Caki2 (cell line): ENCODE measurements at places on chromosomes 12 and 14.

DNA sequence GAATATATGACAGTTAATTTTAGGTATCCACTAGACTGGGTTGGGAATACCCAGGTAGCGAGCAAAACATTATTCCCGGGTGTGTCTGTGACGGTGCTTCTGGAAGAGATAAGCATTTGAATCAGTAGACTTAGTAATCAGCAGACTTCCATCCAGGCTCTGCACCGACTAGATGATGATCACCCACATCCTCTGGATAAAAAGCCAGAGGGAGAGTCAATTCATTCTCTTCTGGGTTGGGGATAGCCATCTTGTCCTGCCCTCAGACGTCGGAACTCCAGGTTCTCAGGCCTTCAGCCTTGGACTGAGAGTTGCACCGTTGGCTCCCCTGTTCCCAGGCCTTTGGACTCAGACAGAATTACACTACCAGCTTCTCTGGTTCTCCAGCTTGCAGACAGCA, 168.0 kb downstream of the PHLDA1 start:
- no peak for DNase-seq

DNA sequence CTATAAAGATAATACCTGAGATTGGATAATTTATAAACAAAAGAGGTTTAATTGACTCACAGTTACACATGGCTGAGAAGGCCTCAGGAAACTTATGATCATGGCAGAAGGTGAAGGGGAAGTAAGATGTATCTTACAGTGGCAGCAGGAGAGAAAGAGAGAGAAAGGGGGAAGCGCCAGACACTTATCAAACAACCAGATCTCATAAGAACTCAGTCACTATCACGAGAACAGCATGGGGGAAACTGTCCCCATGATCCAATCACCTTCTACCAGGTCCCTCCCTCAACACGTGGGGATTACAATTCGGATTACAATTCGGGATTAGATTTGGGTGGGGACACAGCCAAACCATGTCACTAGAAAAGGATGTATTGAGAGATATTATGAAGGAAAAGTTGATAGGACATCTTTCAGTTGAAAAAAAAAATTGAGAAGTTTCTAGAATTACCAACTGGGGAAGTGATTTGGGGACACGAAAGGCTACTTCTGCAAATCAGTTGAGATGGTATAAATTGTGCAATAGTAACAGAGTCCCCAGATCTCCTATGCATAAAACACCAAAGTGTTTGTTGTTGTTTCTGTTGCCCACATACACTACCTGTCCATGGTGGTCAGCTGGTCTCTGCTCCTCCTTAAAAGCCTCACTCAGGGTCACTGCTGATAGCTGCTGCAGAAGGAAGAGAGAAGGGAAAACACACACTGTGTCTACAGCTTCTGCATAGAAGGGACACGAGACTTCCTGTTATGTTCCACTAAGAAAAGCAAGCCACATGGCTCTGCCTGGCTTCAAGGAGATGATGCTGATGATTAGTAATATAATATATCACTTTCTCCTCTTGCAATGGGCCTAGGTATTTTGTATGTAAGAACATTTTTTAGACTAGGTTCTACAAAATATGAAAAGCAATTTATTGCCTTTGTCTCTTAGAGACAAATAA, 465.5 kb downstream of the PDZRN4 start:
- no peak for DNase-seq

- no peak for DNase-seq
Measured at GRCh38 chr14:32648434-32648833, 290.2 kb upstream of the NPAS3 start.

DNA sequence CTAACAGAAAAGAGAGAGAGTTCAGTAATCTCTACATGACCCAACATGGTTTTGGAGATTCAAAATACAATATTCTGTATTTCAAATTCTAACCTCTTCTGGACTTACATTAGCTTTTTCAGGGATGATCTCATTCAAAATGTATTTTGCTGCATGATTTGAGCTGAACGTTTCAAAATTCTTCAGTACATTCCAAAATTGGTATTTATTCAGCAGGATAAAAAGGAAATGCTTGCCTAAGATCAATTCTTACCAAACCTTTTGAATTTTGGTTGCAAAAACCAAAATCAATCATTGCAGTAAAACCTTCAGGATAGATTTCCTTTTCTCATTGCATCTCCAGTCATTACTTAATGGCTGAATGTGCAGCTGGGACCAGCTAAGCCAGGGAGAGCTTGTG, 1761.3 kb upstream of the SEL1L start:
- no peak for DNase-seq

GRCh38 chr12:71478270-71478669, 38.7 kb downstream of the LGR5 start:
- DNase-seq, result no peak

DNA sequence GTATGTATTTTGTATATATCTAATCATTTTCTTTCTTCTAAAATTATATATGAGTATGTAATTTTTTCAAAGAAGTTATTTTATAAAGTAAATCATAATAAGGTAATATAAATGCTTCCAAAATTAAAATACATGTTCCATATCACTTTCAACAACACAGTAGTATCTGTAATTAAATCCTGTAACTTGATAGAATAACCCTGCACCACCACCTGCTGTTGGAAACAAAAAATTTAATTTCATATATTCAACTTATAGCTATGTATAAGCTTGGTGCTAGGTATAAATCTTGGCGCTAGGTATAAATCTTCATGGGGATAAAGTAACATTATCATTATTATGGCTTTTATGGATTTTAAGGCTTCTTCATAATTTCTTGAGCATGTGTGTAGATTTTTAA, 149.7 kb upstream of the DCN start:
- no peak for DNase-seq
